Activated effector memory CD4-positive, alpha-beta T cell treated with Interleukin-2 at 50 U/mL for 16 hours (primary cell): ENCODE measurements at places on chromosomes 2 and 18.

DNA sequence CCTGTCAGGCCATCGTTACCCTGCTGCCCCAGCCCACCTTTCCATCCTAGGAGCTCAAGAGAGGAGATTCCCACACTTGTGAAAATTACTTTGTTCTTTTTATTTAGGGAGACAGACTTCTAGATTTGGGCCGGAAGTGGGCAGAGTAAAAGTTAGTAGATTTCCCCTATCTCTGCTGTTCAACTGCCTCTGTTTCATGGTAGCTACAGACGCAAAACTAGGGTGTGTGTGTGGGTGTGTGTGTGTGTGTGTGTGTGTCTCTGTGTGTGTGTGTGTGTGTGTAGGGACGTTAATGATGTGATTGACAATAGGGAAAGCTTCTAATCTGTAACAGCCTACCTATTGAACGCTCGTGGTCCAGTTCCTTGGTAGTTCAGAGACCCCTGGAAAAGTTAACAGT lies 438 bp downstream of the PSMA8 start:
- DNase-seq = no peak

DNA sequence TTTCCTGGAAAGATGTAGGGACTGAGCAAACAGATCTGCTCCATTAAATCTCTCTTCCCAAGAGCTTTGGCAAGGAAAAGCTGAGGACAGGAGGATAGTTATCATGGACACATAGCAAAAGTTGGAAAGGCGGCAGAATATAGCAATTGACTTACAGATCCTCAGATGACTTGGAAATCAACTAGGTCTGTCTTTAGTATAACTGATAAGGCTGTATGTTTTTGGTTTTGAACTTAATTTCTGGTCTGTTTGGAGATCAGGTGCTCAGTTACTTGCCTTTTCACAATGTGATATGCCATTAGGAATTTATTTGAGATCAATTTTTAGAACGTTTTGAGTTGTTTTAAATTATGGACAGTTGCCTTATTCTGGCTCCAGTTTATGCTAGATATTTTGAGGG lies 8.0 kb downstream of the RSAD2 start:
- DNase-seq = no peak

- DNase-seq = no peak
Observed at GRCh38 chr2:27501042-27501441, 4.4 kb downstream of the GCKR start.

- no peak for DNase-seq
Observed at GRCh38 chr2:120566331-120567035, 169.2 kb upstream of the GLI2 start.

DNA sequence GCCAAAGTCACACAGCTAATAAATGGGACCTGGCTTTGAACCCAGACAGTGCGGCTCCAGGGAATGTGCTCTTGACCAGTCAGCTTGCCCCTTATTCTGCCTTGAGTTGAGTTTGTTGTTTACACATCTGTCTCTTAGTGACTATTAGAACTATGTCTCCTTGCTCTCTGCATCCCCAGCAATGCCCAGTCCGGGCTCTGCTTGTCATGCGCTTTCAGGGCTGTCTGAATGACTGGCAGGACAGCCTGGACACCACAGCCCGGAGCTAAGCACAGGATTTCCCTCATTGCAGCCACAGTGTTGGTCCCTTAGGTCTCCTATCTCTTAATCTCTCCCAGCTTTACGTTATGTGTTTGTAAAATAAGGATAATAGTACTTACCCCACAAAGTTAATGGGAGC lies 246.4 kb upstream of the RAB12 start:
- no peak for DNase-seq

- no peak for DNase-seq
Observed at GRCh38 chr2:200590090-200590489, 4.3 kb downstream of the AOX1 start.

- DNase-seq = no peak
Observed at GRCh38 chr2:151845884-151846283, 17.7 kb upstream of the ARL5A start.

DNA sequence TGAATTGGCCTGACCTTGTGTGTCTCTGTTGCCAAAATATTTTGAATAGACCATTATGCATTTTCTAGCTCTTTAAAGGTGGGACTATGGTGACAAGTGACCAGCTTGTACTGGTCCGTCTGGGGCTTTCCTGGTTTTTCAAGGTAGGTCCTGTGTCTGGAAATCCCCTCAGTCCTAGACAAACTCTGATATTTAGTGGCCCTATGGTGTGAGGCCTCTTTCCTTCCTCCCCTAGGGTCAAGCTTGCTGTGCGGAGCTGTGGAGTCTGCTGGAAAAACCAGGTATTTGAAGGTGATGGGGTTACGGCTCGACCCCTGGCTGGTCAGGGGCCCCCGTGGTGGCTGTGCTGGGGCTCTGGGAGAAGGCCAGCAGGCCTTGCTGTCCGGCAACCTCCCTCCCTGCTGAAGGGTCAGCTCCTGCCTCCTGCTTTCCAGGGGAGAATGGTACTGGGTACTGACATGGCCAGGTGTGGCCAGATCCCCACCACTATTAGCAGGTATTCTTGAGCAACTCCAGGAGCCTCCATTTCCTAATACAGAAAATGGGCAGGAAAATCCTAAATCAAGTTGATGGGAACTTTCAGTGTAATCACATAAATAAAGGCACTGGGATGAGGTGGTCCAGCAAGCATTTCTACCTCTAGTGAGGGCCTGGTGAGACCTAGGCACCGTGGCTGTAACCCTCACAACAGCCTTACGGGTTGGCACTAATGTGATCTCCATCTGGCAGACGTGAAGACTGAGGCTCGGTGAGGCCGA lies 86.2 kb upstream of the HS6ST1 start:
- no peak for DNase-seq

DNA sequence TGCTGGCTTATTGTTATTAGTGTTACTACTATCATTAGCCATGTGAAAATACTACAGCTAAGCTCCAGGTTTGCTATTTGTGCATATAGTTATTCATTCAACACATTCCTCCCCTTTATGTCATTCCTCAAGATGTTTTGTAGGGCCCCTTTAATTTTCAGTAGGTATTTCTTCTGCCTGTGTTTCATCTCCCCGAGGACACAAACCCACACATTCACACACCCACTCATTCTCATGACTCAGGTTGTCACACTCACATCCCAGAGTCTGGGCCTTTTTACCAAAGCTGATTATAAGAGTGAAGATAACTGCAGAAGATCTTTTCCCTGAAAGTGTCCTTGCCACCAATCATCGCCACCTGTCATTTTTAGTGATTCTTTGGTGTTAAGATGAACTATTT lies 68.6 kb upstream of the SPOPL start:
- DNase-seq = no peak

DNA sequence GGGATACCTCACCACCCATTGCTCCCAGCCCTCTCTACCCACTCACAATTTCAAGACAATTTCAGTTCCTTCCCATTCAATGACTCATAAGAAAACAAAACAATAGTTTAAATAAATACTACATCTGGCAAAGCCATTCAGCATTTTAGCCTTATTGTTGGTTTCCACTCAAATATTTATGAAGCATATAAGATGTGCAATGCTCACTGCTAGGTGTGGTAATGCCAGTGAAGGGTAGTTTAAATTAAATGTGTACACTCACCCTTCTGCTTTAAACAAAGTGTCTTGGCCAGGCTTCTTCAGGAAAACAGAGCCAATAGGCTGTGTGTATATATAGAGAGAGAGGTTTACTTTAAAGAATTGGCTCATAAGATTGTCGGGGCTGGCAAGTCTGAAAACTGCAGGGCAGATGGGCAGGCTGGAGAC lies 37.0 kb downstream of the INO80C start:
- DNase-seq = no peak

DNA sequence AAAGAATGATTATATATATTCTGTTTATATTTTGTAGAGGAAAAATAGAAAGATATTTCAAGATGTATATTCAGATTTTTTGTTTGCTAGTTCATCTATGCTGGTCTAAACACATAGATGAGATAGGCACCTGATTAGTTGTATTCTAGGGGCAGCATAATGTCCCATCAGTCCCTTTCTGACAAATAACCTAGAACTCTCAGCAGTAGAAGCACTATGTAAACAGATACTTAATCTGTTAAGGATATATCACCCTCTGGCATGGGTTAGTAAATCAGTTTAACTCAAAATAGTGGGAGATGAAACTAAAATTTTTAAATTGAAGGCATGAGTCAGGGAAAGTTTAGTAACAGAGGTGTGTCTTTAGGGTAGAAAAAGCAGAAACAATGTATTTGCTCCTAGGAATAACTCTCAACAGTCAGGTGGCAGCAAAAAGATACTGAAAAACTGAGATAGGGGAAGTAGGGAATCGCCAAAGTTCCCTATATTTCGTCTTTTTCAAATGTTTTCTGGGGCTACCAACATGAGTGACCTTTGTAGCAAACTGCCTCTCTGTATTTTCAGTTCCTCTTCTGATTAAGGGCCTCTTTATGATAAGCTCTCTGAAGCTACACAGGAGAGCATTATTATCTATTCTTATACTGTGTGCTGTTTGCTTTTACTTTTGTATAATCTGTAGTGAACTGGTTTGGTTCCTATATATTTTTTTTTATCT lies 5.7 kb downstream of the PPP1R1C start:
- DNase-seq = no peak

- DNase-seq = no peak
Observed at GRCh38 chr2:189982780-189983394, 79.6 kb downstream of the MSTN start.

- no peak for DNase-seq
Observed at GRCh38 chr2:43424262-43425207, 171.3 kb downstream of the THADA start.

GRCh38 chr2:212033888-212034287 lies 504.7 kb downstream of the ERBB4 start:
- no peak for DNase-seq
